ENCODE measurements at places on chromosomes 7 and 10.

DNA sequence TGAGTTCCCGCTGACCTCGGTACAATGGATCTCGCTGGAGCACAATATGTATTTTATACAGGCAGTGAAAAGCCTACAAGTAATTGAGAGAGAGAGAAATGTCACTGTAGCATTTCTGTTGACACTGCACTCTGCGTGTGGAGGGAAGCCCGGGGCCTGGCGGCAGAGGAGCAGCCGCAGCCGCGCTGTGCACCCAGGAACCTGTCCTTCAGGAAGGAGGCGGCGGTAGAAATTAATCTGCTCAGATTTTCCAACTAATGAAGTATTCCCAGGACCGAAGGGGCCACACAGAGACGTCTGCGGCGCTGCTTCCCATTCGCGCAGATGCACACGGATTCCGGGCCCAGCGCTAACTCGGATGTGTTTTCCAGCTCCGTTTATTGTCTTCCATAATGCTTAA, 170.1 kb downstream of the EBF3 start:
- DNase-seq: peak; percentile 47

DNA sequence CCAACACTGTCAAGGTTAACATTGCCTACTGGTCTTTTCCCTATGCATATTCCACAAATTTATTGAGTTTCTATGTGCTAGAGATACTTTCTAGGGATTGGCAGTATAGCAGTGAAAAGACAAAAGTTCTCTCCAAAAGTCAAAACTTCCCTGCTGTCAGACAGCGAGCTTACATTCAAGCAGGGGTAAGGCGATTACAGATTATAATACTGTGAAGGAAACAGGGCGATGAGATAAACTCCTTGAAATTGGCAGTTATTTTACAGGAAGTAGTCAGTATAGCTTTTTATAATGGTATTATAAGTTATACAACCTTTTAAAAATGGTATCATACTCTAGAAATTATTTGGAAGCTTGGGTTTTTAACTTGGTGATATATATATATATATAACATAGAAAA, 9.9 kb downstream of the VPS50 start:
- no peak for DNase-seq

- DNase-seq: no peak
Observed at GRCh38 chr10:111077785-111078504, 1.1 kb downstream of the ADRA2A start.

DNA sequence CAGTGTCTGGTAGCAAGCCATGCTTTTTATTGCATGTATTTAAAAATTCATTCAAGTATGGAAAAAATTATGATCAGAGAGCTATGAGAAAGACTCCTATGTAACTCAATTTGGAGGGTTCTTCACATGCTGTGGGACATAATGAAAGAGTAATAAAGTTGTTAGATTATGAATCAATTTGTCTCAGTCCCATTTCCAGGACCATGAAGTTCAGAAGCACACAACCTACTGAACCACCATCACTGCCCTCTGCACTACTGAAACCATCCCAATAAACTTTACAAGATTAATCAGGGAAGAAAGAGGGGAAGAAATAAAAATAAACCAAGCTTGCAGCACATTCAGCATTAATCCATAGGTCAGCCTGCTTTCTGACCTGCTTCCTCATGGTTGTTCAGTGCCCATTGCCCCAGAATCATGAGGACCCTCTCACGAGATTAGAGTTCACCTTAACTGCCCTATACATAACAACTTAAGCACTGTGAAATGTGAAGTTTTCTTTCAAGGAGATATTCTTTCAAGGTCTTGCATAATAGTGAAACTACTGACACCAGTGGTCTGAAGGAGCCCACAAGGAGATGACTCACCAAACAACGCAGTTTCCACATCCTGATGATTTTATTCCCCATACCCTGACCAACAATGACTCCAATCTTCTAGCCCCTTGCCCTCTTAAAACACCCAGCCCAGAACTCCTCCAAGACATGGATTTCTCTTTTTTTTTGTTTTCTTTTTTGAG, 171.5 kb upstream of the ADCY1 start:
- DNase-seq: no peak

- no peak for DNase-seq
Observed at GRCh38 chr7:30771880-30772425, 736 bp downstream of the MINDY4 start.

GRCh38 chr7:73681031-73681430, 2.2 kb downstream of the DNAJC30 start:
- DNase-seq: no peak

DNA sequence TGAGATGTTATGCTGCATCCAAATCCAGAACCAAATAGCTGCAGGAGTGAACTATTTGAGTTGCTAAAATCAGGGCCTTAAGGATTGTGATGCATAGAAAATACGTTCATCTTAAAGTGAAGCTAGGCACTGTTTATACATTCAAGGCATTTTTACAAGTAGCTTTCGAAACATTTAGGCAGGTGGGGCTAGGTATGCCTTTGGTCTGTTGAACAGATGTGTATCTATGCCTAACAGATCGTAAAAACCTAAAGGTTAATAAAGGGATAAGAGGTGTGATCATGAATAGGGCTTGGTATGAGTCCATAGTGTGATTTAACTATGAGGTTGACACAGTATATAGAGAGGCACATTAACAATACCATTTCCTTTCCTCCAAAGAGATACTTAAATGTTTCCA, 262.5 kb downstream of the SEMA3D start:
- peak; percentile 58 for DNase-seq

DNA sequence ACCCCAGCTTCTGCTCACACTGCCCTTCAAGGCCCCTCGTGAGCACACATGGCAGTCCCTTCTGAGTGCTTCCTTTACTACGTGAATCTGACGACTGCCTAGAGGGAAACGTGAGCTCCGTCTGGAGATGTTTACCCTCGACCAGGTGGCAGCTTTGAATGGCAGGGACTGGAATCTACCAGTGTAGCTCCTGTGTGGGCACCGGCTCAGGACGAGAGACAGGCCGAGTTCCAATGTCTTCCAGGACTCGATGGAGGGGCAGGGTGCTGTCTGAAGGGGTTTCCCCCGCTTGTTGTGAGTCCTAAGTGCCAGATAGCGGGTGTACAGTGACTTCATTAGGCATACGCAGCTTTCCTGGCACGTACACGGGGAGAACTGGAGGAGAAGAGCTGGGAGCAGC, 229.9 kb downstream of the ADARB2 start:
- no peak for DNase-seq

DNA sequence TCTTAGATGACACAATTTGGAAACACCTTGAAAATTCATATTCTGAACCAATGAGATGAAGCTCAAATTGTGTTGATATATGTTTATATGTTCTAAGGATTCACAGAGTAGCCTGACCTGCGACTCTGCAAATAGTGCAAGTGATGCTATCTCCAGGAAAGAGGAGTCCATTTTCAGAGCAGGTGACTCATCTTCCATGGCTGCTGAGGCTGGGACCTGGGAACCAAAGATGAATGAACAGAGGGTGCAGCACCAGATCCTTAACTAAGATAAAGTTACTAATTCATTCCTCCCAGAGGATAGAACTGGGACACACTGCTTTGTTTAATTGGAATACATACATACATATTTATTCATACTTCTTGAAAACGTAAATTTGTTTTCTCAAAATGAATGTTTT, 240.6 kb upstream of the SEMA3C start:
- DNase-seq: no peak

DNA sequence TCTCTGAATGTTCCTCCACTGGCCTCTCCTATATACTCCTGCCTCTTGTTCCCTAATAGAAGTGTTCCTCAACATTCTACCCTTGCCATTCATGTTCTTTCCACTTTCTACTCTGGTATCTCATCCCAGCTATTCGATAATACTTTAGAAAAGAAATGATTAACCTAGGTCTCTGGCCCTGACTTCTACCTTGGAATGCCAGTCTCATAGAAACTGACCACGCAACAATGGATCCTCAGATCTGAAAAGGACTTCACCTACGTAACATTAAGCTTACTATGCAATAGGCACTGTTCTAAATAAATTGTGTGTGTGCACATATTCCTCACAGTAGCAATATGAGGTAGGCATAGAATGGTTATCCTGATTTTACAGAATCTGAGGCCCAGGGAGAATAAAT, 234.5 kb downstream of the DNAJC1 start:
- DNase-seq: no peak

GRCh38 chr7:72337390-72338167, 74.6 kb downstream of the CALN1 start:
- no peak for DNase-seq

- DNase-seq: no peak
Observed at GRCh38 chr7:110168010-110168409, 922.9 kb upstream of the LRRN3 start.

DNA sequence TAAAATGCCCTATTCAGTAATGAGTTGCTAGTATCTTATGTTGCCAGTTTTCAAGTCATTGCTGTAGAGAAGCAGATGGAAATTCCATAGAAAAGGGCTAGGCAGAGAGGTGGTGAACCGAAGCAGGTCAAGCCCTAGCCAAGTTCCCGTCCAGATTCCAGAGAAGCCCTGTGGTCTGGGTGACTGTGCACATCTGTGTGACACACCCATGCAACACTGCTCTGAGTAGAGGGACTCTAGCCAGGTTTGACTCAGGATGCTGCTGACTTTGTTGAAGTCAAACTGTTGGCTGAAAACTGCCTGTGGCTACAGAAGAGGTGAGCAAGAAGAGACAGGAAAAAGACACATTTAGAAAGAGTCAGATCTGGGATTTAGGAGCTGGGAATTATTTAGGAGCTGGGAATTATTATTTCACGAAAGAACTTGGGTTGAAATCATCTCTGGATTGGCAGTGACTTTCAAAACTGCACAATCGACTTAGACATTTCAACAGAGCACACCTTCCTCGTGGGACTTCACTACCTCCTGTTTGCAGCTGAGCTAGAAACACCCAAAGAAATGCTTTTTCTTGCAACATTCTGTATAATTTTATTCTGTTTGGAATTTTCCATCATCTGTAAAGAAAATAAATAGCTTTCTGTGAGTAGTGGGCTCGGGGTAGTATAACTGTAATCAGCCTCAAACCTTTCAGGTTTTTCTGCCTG, 149.1 kb upstream of the PRKCQ start:
- no peak for DNase-seq

GRCh38 chr10:48941427-48942075, 1.9 kb upstream of the LRRC18 start:
- DNase-seq: no peak

DNA sequence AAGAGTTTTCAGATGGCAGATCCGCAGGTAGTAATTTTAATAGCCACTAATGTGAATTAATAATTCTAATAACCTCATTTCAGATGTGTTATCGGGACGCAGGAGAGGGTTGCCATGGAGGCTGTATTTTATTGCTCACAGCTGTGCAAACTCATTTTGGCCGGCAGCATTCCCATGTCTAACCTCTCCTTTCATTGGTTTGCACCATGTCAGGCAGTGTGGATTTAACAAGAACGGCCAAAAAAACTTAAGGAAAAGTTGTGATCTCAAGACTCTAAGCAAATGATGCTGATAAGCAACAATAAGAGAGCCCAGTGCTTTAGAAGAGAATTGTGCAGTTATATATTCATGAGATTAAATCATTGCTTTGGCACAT, 88.7 kb upstream of the NRP1 start:
- peak; percentile 24 for DNase-seq

DNA sequence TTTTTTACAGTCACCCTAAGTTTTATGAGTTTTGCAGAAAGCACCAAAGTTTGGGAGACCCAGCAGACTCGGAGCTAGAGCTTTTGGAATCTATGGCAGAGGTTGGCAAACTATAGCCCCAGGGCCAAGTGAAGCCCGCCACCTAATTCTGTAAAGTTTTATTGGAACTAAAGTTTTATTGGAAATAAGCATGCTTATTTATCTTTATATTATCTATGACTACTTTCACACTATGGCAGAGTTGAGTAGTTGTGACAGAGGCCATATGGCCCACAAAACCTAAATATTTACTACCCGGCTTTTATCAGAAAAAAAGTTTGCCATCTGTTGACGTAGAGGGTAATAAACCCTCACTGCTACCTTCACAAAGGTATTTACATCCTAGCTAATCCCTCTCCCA, 267.6 kb downstream of the GPAM start:
- no peak for DNase-seq

DNA sequence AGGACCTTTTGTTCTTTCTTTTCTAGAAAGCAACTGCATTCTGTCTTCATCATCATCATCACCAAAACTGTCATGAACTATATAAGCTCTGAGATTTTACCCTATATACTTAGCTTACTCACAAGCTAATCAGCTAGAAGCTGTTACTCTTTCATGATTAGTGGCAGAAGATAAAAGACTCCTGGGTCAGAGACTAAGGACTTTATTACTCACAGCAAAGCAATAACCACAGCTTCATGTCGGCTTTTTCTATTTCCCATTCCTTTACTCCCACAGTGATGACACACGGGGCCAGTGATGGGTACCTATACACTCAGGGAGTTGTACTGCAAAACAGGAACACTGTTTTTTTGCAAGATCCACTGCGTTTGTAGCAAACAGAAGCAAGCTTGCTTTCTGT, 8.4 kb upstream of the C10orf88 start:
- no peak for DNase-seq

GRCh38 chr10:72276421-72277339, 3.0 kb downstream of the DDIT4 start:
- peak; percentile 75 for DNase-seq

- no peak for DNase-seq
Observed at GRCh38 chr7:12947465-12947864, 260.0 kb downstream of the ARL4A start.

DNA sequence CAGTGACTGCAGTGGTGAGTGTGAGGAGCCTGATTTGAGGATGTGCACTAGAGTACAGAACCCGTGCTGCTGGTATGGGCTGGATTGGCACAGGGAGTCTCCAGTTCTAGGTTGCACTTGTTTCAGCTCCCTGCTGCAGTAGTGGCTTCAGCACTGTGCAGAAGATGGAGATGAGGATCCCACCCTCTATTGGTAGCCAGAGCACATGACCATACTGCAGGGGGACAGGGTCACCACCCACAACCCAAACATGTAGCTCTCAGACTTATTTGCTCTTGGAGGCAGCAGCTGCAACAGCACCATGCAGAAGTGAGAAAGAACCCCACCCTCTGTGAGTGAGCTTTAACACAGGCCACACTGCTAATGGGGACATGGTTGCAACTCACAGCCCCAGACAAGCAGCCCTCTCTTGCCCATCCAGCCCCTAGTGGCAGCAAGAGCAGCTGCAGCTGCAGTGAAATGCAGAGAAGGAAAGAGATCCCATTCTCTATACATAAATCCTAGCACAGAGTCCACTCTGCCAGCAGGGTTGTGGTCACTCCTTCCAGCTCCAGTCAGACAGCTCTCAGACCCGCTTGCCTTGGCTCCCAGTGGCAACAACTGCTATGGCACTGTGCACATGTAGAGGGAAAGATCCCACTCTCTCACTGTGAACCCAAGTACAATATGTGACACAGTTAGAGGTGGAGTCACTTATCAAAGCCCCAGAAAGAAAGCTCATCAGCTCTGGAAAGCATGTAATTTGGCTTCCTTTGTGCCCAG, 51.4 kb upstream of the SCIN start:
- DNase-seq: no peak

DNA sequence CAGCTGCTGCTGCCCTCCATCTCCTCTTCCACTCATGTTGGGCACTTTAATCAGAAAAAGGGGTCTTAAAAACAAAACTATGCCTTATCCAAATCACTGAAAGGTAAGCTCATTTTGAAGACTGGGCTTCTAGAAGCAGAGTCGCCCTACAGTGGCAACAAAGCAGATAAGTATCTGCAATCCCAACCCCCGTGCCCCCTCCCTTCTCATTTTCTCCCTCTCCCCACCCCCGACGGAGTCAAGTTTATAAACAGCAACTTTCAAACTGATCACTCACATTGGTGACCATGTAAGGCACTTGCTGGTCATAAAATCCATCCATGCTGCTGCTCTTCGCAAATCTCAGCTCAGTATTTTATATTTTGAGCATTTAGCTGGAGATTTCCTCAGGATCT, 738 bp downstream of the ETV1 start:
- peak; percentile 63 for DNase-seq

- no peak for DNase-seq
Observed at GRCh38 chr7:127473409-127473808, 80.9 kb upstream of the ZNF800 start.
